ENCODE measurements at places on chromosomes 1 and 21.

- DNase-seq, result no peak
Observed at GRCh38 chr21:41741253-41742072, 25.4 kb downstream of the RIPK4 start.

DNA sequence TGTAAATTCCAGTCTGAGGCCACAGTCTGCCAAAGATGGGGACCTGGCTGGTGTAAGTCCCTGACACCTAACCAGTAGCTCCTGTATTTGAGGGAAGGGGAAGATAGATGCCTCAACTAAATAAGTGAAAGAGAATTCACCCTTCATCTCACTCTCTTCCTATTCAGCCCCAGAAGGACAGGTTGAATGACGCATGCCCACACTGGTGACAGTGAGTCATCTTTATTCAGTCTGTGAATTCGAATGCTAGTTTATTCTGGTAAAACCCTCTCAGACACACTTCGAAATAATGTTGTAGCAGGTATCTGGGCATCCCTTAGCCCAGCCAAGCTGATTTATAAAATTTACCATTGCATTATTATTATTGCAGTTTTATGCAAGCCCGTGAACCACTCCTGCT is 617.0 kb upstream of the PRMT6 start:
- no peak for DNase-seq

DNA sequence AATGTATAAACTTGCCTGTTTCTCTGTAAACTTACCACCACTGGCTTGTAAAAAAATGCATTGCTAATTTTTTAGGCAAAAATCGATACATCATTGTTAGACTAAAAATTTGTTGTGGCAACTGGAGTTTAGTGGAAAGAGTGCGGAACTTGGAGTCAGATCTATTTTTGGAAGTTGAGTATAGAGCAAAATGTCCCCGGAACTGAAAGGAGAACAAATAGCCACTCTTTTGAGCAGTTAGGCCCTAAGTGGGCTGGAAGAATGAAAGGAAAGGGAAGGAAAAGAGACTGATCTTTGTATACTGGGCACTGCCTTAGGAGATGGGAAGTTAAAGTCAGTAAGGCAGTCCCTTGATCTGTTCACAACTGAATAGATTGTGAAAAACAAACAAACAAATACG is 30.2 kb downstream of the OPTC start:
- DNase-seq, result no peak

- no peak for DNase-seq
Observed at GRCh38 chr1:56457756-56458375, 121.5 kb downstream of the PLPP3 start.

GRCh38 chr1:12514590-12514989 is 103.4 kb downstream of the DHRS3 start:
- DNase-seq, result no peak

DNA sequence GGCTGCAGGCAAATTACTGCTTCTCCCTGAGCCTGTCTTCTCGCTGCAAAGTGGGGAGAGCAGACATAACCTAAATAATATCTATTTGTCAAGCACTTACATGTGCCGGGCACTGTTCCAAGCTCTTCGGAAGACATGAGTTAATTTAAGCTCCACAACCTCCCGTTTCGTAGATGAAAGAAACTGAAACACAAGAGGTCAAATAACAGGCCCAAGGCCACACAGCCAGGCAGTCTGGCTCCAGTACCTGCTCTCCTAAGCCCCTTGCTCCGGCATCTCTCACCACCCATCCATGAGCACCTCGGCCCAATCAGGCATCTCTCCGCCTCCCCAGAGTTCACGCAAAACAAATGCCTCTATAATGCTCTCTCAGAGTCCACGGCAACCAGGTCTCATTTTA is 65.4 kb downstream of the TAS1R2 start:
- DNase-seq, result no peak

GRCh38 chr21:44854664-44855446 is 18.6 kb downstream of the PTTG1IP start:
- DNase-seq, result no peak

Data from brain pericyte (primary cell).